ENCODE measurements at places on chromosomes 13 and 19. TPM values are rescaled to one million over a fixed set of nuclear protein-coding genes. Genes with fewer than 3 reads are reported as not detected.

HSD17B14 gene
- 1.3 TPM for total RNA-seq

PEG3 gene
- total RNA-seq: 63.5 TPM

CYP2F1 gene
- total RNA-seq: not detected

FTL gene
- total RNA-seq: 551 TPM

ZNF175 gene
- 11.6 TPM for total RNA-seq

LIM2 gene
- not detected for total RNA-seq

COL5A3 gene
- total RNA-seq: 1.3 TPM

ZNF443 gene
- 25.0 TPM for total RNA-seq

SRRM5 gene
- not detected for total RNA-seq

OVOL3 gene
- not detected for total RNA-seq

LHB gene
- total RNA-seq: not detected

DUS3L gene
- total RNA-seq: 16.3 TPM

CLIP3 gene
- total RNA-seq: 59.5 TPM

ZNF497 gene
- total RNA-seq: 8.1 TPM

CYSLTR2 gene
- 1.9 TPM for total RNA-seq

SBK2 gene
- total RNA-seq: not detected

ZNF547 gene
- total RNA-seq: 16.0 TPM

ZNF699 gene
- total RNA-seq: 26.3 TPM

MEF2B gene
- total RNA-seq: 0.31 TPM

GPR12 gene
- 44.1 TPM for total RNA-seq

ZNF66 gene
- 76.4 TPM for total RNA-seq

TINCR gene
- total RNA-seq: 0.63 TPM

CACNG6 gene
- not detected for total RNA-seq

GJB6 gene
- 1.3 TPM for total RNA-seq

MFSD12 gene
- total RNA-seq: 42.9 TPM

SULT2B1 gene
- total RNA-seq: not detected

KCNN4 gene
- total RNA-seq: not detected

PAK4 gene
- 2.5 TPM for total RNA-seq

TEX29 gene
- not detected for total RNA-seq

PLK5 gene
- 0.31 TPM for total RNA-seq

ZNF98 gene
- total RNA-seq: 4.7 TPM

PDX1 gene
- total RNA-seq: not detected

ACP7 gene
- total RNA-seq: not detected

TRPM4 gene
- total RNA-seq: 6.6 TPM

ZNF223 gene
- 15.3 TPM for total RNA-seq

TSSK6 gene
- 1.3 TPM for total RNA-seq

LILRA6 gene
- total RNA-seq: not detected

VAV1 gene
- total RNA-seq: 1.6 TPM

KDELR1 gene
- total RNA-seq: 25.4 TPM

ATP4A gene
- total RNA-seq: not detected

ANGPTL8 gene
- total RNA-seq: not detected

IL27RA gene
- total RNA-seq: 5.6 TPM
